NCI-H1092 treated with DMSO at 0.1 percent for 48 hours (cell line): ENCODE measurements at places on chromosomes 3 and 15.
A peak's percentile ranks its signal among the peaks of the same experiment; 100 is the strongest.

DNA sequence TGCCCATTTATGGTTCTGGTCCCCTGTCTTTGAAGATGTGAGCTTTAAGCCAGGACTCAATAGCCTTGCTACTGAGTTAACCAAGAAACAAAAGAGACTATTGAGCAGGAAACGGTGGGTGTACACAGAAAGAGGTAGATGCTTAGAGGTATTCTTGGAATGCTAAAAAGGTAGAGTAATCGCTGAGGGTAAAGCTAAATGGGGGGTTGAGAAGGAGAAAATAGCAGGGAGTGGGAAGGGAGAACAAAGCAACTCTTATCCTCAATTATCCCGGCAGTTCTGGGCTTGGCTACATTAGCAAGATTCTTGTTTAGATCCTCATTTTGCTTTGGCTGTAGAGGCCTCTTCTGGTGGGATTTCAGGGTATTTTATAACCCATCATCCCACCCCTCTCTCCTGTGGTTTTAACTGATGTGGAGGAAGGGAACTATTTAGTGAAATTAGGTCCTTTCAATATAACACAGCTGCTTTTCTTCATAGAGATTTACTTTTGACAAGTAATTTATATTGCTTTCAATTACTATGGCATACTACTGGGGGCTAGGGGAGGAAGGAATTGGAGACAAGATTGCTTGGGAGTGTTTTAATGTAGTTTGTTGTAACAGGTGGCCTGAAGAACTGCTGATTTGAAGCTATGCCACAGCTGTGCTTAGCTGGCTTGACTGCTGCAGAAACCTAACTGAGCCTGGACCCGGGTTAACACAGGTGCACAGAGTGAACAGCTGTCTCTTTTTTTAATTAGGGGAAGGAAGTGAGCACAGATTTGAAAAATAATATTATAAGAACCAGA is 234.3 kb upstream of the CCDC54 start:
- no peak for DNase-seq

- peak; percentile 27 for DNase-seq
Observed at GRCh38 chr15:76340803-76341365, 4.3 kb downstream of the ISL2 start.

DNA sequence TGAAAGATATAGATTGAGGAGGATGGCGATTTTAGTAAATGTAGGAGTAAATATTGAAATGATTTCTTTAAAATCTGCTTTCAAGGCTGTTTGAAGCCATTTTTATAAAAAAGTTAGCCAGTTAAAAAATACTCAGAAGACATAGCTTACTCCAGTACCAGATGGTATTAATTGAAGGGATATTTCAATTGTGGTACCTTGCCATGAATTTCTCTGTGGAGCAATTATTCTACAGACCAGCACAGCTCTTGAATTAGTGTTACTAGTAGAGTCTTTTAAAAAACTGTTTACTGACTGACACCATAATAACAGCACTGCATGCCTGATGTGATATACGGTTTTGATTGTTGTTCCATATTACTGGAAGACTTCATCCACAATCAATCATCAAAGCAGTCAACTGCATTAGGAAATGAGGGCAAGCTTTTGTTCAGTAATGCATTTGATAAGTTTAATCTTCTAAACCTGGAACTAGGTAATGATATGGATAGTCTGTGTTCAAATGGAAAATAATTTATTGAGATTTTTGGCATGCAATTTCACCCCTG is 106.4 kb downstream of the MFSD1 start:
- DNase-seq: no peak

DNA sequence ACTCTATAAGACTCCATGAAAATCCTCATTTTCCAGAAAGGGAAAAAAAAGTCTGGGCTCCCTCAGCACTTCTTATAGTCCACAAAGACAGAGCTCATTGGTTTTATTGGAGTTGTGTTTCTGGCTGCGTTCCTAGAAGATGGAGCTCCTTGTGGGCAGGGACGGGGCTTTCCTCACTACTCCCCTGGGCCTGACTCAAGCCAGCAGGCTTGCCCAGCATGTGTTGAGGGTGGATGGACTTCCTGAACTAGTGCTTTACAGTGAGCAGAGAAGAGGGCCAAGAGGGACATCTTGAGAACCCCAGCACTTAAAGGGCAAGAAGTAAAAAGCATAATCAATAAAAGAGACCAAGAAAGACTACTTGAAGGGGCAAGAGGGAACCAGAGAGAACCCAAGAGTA is 43.2 kb upstream of the EPHB1 start:
- DNase-seq: no peak

- DNase-seq: no peak
Observed at GRCh38 chr15:92803536-92803851, 96.6 kb upstream of the CHD2 start.

DNA sequence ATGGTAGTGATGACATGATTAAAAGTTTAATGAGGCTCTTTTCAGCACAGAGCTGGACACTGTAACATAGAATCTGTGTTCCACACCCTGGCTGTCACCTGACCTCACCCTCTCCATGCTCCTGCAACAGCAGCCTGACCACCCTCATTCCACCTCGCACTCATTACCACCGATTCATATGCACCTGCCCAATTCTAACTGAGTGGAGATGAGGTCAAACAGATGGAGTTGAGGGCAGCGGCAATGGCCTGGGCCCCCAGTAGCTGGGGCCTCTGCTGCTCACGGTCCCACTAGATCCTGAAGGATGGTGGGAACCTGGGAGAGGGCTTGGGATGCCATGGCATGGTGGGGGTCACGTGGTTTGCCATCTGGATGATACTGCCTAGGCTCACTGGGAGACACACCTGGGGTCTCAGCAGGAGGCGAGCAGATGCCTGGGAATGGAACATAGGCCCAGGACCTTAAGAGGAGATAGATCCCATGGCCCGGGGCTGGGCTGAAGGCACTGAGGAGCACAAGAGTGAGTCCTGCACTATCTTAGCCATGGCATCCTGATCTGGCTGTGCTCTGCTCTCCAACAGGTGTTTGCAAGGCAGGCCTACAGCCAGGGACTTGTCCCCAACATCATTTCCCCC is 1.3 kb downstream of the SCN5A start:
- no peak for DNase-seq

DNA sequence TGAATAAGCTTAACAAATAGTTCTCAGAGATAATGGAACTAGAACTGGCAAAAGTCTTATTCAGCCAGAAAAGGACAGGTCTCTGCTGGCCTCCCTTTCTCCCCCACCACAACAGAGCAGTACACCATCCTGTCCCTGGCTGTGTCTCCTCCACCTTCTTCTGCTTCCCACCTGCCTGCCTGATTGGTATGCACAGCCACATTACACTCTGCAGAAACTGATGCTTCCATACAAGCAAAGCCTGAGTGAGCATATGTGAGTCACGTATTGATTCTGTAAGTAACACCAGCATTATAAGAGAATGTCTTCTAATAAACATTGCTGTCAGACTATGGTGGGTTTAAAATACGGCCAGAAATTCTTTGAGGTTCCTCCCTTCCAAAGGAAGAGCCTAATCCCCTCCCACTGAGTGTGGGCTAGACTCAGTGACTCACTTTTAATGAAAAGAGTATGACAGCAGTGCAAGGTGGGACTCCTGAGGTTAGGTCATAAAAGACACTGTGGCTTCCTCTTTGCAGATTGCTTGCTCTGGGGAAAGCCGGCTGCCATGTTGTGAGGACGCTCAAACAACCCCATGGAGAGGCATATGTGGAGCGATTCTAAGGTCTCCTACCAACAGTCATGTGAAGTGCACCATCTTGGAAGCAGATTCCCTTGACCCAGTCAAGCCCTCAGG is 44.4 kb downstream of the ANXA2 start:
- no peak for DNase-seq

DNA sequence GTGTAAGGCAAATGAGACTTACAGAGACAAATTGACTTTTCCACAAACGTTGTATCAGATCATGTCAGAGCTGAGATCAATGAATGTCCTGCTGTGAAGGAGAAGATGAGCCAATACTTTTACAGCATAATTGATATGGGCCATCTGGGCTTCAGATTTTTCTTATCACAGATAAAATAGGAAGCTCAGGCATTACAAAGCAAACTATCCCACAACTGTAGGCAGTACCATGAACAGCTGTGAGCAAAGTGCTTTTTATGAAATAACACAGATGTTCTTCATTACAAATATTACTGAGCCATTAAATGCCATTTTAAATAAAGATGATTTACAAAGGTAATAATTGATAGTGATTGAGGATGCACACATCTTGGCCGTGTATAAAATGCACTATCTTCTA is 852.3 kb downstream of the OTOL1 start:
- DNase-seq: peak; percentile 9

- no peak for DNase-seq
Observed at GRCh38 chr15:69154078-69154477, 6.4 kb upstream of the GLCE start.

DNA sequence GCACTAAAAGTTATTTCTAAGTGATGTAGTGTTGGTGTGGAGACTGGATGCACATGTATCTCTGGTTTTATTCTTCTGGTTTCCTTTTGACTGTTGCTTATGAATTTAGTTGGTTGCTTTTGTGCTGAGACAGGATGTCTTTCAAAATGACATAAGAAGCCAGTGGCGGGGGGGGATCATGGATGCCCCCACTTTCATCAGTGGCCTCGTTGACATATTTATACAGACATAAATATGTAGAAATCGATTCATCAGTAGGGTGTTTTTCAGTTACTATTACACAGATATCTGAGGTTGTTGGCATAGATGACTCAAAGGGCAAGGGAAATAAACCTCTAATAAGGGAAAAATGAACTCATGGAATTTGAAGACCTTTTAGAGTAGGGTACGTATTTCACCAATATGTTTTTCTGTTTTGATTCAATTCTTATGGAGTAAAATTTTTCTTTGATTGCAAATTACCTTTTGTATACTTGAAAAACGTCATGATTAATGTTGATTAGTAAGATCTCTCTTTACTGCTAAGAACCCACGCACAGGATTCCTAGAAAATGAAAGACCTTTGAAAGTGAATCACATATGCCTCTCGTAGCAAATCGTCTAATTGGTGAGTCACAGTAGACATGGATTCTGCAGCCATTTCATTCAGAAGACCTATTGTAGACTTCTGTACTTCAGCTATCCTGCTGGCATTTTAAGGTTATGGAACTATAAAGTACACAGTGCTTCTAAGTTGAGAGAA is 97.4 kb upstream of the RBMS3 start:
- no peak for DNase-seq

- DNase-seq: no peak
Observed at GRCh38 chr15:60914360-60914759, 314.7 kb downstream of the RORA start.

- no peak for DNase-seq
Observed at GRCh38 chr3:164451072-164451910, 627.0 kb downstream of the SI start.

- DNase-seq: no peak
Observed at GRCh38 chr15:67813104-67813634, 12.1 kb upstream of the SKOR1 start.

- no peak for DNase-seq
Observed at GRCh38 chr3:183188895-183189462, 26.4 kb upstream of the LAMP3 start.

DNA sequence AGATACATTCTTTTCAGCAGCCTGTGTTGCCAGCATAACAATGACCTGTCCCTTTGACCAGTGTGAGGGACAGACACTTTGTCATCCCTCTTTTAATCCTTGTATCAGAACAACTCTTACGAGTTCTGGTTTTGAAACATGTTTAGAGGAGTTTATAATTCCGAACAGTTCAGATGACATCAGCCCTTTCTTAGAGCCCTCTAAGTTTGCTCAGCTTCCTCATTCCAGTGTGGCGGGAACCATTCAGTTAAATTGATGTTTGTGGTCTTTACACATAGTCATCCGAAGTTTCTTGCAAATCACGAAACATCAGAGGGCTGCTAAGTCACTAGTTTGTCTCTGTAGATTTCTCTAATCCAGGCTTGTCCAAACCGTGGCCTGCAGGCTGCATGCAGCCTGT is 102.5 kb downstream of the AKAP13 start:
- no peak for DNase-seq

- no peak for DNase-seq
Observed at GRCh38 chr3:187267306-187267705, 24.2 kb downstream of the MASP1 start.

- no peak for DNase-seq
Observed at GRCh38 chr3:16140116-16140893, 34.2 kb upstream of the GALNT15 start.

GRCh38 chr3:64021922-64022321 is 1.4 kb downstream of the PSMD6 start:
- no peak for DNase-seq

- DNase-seq: no peak
Observed at GRCh38 chr15:59941612-59942011, 62.5 kb upstream of the FOXB1 start.

GRCh38 chr3:40768046-40768445 is 243.3 kb downstream of the ZNF621 start:
- DNase-seq: no peak

DNA sequence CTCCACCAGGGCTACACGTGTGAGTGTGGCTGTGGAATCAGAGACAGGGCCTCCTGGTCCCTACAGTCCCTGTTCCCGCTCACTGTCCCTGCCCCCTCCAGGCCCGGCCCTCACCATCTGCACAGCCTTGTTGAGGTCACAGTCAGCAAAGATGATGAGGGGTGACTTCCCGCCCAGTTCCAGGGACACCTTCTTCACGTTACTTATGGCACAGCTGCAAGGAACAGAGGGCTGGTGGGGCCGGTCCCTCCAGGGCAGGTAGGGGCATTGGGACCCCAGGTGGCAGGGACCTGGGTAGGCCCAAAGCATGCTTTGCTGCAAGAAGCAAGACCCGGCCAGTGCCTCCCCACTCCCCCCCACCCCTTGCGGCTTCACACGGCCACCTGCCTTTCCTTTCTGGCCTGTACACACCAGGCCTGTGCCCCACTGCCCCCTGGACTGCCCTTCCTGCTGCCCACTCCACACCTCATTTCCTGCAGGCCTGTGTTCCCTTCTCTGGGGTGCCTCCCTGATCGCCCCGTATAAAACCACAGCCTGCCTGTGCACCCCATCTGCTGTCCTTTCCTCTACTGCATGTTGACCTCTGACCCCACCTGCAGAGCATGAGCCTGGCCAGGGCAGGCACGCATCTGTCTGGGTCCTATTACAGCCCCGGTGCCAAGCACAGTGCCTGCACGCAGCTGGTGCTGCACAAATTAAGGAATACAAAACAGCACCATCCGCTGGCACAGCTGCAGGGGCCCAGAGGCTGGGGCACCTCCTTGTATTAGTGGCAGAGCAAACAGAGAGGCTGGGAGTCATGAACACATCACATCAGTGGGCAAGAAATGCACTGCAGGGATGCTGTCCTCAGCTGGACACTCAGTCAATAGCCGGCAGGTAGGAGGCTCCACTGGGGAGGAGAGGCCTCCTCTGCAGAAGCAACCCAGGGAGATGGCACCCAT is 30.8 kb upstream of the SLC41A3 start:
- no peak for DNase-seq
